Activated CD4-positive, alpha-beta memory T cell treated with anti-CD3 and anti-CD28 coated beads, Interleukin-2, amount 10 ng/mL, durations not matched to agents 7 days and 5 days (primary cell): ENCODE measurements at places on chromosomes 6 and 20. TPM values are rescaled to one million over a fixed set of nuclear protein-coding genes. Genes with fewer than 3 reads are reported as not detected.

Gene ASCC3
- 46.0 TPM for total RNA-seq

Gene TRMT6
- 17.0 TPM for total RNA-seq

Gene MCM8
- 33.2 TPM for total RNA-seq

Gene MBOAT1
- 25.5 TPM for total RNA-seq

Gene CLIC1
- 640 TPM for total RNA-seq

Gene CYP21A2
- not detected for total RNA-seq

Gene ENPP5
- not detected for total RNA-seq

Gene PSORS1C2
- total RNA-seq: not detected

Gene SRSF12
- total RNA-seq: not detected

Gene PACRG
- not detected for total RNA-seq

Gene GSTA2
- not detected for total RNA-seq

Gene TOMM34
- total RNA-seq: 16.4 TPM

Gene TBXT
- total RNA-seq: not detected

Gene DTNBP1
- total RNA-seq: 26.5 TPM

Gene SLC35B2
- 37.2 TPM for total RNA-seq

Gene ZNF165
- total RNA-seq: 0.40 TPM

Gene CRISP3
- not detected for total RNA-seq

Gene ENPP4
- 8.2 TPM for total RNA-seq

Gene AP5S1
- total RNA-seq: 12.7 TPM

Gene IL17A
- total RNA-seq: 6.2 TPM

Gene PNLDC1
- 0.35 TPM for total RNA-seq

Gene C6orf163
- total RNA-seq: 1.4 TPM

Gene PPP1R16B
- total RNA-seq: 113 TPM

Gene RIMS4
- total RNA-seq: not detected

Gene SLC17A5
- total RNA-seq: 9.5 TPM

Gene ACTL10
- 3.7 TPM for total RNA-seq

Gene ABHD12
- total RNA-seq: 31.7 TPM

Gene BPIFA3
- not detected for total RNA-seq

Gene TSHZ2
- total RNA-seq: 5.4 TPM

Gene OOEP
- total RNA-seq: 0.33 TPM

Gene ADGRF1
- total RNA-seq: not detected

Gene AIF1
- 11.3 TPM for total RNA-seq

Gene DEFB132
- total RNA-seq: not detected

Gene ZNF311
- total RNA-seq: 0.53 TPM

Gene GRM1
- not detected for total RNA-seq

Gene TDRD6
- total RNA-seq: not detected

Gene GNRH2
- 2.3 TPM for total RNA-seq

Gene ADTRP
- 5.5 TPM for total RNA-seq

Gene ARMH2
- total RNA-seq: 1.2 TPM

Gene SIRPB1
- 5.1 TPM for total RNA-seq

Gene CALHM6
- total RNA-seq: 13.1 TPM

Gene SMLR1
- not detected for total RNA-seq

Gene SOX18
- 0.25 TPM for total RNA-seq

Gene FOXP4
- total RNA-seq: 8.5 TPM

Gene FARS2
- 17.6 TPM for total RNA-seq

Gene CRIP3
- 0.88 TPM for total RNA-seq

Gene FRK
- 0.03 TPM for total RNA-seq

Gene ZBTB12
- 1.1 TPM for total RNA-seq
